ENCODE measurements at places on chromosomes 2 and 18.

DNA sequence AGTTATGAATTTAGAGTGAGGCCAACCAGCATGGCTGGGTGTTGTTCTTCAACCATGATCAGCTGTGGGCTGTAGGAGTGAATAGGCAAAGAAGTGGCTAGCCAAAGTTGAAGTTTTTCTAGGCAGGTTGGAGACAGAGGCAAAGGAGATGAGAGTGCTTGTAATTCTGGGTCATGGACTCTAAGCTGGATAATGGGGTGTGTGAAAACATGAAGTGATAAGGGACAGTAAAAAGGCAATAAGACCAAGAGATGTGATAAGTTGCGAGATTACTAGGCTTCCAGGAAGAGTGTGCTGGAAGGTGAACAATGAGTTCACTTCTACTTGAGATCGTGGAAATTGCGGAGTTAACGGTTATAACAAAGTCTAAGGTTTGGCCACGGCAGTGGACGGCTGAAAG is 118.6 kb upstream of the RNF152 start:
- no peak for DNase-seq

GRCh38 chr2:69456950-69457445 is 19.8 kb upstream of the NFU1 start:
- no peak for DNase-seq

- DNase-seq, result peak; percentile 32
Observed at GRCh38 chr18:49647496-49648168, 85.8 kb downstream of the LIPG start.

GRCh38 chr2:142061733-142062132 is 69.1 kb downstream of the LRP1B start:
- no peak for DNase-seq

- no peak for DNase-seq
Observed at GRCh38 chr2:54573537-54573919, 117.4 kb downstream of the SPTBN1 start.

GRCh38 chr2:37417321-37417720 is 72.9 kb downstream of the QPCT start:
- DNase-seq, result no peak

GRCh38 chr2:120760446-120761135 is 24.9 kb downstream of the GLI2 start:
- no peak for DNase-seq

DNA sequence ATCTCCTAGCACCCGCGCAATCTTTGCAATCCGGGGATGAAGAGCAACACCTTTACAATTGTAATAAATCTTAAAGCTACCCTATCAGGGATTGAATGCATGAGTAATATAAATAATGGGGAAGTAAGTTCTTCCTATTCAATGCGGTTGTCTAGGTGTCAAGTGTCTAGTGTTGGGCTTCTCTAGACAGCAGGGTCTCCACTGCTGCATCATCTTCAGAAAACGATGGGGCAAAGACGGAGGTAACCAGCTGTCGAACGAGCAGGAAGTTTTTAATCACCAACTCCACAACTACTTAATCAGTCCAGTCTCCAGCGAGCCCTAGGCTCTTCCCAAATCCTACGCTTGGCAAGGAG is 573 bp downstream of the STAM2 start:
- DNase-seq, result no peak

DNA sequence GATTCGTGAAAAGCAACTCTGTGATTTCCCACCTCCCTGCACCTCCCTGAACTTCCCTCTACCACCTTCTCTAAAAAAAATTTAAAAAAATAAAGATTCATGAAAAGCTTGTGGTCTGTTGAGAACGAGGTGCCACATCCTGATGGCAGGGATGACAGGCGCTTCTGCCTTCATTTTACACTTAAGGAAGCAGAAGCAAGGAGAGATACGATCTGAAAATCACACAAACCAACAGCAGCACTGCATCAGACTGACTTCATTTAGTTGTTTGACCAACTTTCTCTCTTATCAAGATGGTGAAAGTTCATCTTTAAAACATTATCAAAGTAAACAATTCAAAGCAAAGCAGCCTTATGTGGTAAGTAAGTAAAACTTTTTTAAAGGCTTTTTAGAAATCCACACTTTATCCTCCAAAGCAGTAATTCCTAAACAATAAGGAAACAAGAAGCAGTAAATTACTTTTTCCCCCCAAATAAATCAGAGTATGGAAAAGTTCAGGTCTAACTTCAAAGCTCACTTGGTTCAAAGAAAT is 15.5 kb downstream of the WDFY1 start:
- DNase-seq, result no peak

DNA sequence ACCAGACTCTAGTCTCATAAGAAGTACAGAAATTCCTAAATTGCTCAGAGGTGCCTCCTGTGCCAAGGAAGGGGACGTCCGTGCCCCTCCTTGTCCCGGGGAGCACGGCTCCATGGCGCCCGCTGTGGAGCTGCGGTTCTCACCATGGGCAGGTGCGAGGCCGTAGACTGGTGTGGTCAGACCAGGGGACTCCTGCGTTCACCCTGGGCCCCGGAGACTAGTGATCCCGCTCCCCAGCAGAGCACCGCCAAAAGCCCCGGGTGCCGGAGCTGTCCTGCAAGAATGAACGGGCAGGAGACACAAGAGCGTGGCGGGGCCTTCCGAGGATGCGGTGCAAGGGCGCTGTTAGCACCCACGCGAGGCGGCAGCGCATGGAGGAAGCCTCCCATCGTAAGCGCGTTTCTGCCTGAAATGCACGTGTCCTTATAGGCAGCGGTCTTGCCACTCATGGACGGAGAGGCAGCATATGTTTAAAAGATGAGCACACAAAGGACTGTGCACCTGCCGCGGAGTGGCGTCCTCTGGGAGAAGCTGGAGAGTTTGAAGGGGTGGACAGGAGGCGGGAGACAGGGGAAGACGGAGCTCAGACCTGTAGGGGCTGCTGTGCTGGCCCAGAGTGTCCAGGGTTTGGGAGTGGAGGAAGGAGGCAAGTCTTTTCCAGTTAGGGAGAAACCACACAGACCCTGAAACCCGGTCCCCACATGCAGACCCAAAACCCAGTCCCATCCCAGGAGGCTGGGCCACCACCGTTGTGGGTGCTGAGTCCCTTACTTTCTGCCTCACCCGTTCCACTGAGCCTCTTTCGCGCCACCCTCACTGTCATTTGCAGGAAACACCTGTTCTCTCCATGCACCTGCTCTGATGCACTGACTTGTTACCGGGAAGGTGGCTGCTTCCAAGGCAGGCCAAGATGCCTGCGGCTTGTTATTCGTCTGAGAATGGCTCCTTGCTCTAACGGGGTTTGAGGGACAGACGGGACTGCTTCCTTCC is 7.5 kb upstream of the KCNG2 start:
- no peak for DNase-seq

- no peak for DNase-seq
Observed at GRCh38 chr18:78458356-78458755, 521.3 kb upstream of the SALL3 start.

DNA sequence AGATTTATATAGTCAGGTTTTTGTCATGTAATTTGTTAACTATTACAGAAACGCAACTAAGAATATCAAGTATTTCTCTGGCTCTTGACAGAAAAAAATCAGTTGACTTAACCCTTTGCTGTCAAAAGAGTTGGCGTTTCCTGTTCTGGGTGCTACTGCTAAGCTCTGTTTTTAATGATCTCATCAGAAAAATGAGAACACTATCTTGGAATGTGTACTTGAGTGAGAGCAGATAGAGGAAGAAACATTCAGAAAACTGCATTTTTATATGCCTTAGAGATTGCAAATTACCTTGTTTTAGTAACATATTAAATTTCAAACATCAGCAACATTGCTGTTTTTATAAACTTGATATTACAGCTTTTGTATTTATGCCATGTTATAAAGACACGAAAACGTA is 297.9 kb downstream of the RDH14 start:
- DNase-seq, result no peak

DNA sequence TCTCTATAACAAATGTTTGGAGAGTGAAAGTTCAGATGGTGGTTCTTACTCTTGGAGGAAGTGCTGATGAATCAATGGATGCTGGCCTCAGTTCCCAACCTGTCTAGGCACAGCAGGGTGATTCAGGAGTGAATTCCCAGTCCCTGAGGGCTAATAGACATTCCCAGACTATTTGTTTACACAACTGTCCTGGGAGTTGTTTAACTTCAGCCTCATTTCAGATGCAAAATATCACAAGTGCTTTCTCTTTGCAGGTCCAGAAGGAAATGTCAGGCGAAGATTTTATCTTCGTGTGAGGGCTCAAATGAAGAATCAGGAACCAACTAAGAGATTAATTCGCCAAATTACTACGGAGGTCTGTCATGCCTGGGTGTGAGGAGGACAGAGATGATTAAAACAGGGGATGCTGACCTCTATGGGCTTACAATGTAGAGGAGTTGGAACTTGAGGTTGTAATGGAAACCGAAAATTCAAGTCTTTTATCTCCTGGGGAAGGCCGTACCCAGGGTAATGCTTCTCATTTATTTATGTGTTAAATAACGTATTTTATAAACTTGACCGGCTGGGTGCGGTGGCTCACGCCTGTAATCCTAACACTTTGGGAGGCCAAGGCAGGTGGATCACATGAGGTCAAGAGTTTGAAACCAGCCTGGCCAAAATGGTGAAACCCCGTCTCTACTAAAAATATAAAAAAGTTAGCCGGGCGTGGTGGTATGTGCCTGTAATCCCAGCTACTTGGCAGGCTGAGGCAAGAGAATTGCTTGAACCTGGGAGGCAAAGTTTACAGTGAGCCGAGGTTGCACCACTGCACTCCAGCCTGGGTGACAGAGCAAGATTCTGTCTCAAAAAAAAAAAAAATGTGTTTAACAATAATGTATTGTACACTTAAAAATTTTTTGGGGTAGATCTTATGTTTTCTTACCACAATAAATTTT is 38.7 kb upstream of the SLC1A4 start:
- DNase-seq, result no peak

GRCh38 chr2:16417726-16418125 is 247.9 kb downstream of the CYRIA start:
- no peak for DNase-seq

DNA sequence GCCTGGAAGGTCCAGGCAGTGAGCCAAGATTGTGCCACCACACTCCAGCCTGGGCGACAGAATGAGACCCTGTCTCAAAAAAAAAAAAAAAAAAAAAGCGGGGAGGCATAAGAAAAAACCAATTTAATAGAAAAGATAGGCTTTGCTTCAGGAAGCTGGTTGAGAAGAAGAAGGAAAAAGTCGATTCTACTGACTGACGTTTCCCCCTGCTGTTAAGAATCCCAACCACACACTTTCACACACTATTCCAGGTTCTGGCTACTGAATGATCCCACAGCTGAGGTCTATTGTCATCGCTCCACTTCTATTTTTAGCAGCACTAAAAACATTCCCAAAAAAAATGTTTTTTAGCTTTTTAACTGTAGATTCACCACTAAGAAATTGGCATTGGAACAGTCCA is 6.7 kb upstream of the CHCHD5 start:
- DNase-seq, result no peak

DNA sequence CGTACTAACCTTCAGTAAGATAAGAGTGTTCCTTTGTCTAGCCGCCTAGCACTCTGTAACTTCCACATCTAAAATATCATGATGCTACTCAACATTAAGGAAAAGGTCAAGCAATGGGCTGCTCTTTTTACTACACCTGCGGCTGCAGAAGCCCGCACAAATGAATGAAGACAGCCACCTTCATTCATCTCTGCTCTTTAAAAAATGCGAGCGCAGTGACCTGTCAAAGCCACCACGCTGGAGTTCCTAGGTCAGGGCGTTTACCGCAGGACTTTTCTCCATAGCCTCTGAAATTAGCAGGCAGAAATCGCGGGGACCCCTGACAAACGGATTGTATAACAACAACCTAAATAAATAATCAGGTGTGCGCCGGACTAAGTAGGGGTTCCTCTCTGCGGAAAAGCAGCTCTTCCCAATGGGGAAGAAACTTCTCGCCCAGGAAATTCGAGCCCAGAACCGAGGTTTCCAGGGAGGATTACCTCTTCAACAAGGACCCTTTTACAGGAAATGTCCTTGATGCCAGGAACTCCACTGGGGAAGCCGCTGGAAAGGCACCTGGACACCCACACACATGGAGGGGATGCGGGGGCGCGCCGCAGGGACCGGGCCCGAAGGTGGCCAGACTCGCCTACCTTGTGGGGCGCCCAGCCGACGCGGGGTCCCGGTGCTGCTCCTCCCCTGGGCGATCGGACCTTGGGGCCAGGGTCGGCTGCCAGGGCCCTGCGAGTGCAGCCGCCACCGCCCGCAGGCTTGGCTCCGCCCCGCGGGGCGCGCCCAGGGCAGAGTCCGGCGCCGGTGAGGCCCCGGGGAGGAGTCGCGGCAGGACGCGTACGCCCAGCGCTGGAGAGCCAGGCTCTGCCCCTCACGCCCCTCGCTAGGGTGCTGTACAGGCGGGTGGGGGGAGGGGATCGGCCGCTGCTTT is at the start of gene CCDC68:
CCDC68 (minus strand) TSS at position 758 of the 922 bp plus-strand sequence. CDS start 16,670 bp downstream, outside the sequence.
- peak; percentile 18 for DNase-seq

- DNase-seq, result no peak
Observed at GRCh38 chr2:149877074-149877473, 289.5 kb upstream of the MMADHC start.

DNA sequence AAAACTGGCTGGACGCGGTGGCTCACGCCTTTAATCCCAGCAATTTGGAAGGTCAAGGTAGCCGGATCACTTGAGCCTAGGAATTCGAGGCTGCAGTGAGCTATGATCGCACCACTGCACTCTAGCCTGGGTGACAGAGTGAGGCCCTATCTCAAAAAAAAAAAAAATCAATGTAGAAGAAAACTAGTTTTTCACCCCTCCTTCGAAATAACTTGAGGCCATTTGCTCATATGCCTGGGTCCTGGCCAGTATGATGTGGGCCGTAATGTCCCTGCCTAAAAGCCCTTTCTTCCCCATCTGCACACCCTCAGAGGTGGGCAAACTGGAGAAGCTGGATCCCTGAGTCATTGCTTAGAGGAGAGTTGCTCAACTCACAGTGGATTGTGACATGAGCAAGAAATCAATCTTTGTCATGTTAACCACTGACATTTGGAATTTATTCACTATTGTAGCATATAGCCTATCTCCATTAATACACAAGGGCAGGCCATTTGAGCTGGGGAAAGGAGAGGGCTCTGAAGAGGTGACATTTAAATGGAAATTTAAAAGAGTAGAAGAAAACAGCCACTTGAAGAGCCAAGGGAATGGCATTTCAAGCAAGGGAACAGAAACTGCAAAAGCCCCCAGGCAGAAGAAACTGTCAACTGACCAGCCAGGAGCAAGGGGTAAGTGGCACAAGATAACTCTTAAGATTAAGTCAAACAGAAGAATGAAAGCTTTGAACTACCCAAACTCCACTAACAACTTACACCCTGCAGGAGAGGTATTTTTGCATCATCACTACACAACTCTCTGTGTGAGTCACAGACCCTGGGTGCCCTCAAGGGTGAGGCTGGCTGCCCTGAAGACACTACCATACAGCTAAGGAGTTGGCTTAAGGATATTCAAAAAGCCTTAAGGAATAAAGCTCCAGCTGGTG is 7.6 kb upstream of the METTL21A start:
- peak; percentile 82 for DNase-seq

Measured in RCC 7860 (cell line).